A549 treated with GW870086 at 1 μM for 4 hours (cell line): ENCODE measurements at places on chromosomes 7 and 10. TPM values are rescaled to one million over a fixed set of nuclear protein-coding genes. Genes with fewer than 3 reads are reported as not detected.

CPXM2 gene
- total RNA-seq: not detected in 5 replicates

NUTM2B gene
- 0.16 to 0.69 TPM (median 0.34 TPM) in 5 replicates for total RNA-seq

GPAM gene
- total RNA-seq: 5.4 to 7.4 TPM (median 6.4 TPM) in 5 replicates

SEMA3D gene
- 0.03 to 0.09 TPM (median 0.08 TPM) in 4 of 5 replicates, not detected in the other for total RNA-seq

ZEB1 gene
- 5.0 to 9.4 TPM (median 8.0 TPM) in 5 replicates for total RNA-seq

TWIST1 gene
- total RNA-seq: 1.6 to 3.9 TPM (median 3.0 TPM) in 5 replicates

APBB1IP gene
- total RNA-seq: 5.7 to 6.8 TPM (median 6.5 TPM) in 5 replicates

RBP3 gene
- not detected in 5 replicates for total RNA-seq

CRYGN gene
- not detected in 5 replicates for total RNA-seq

HGF gene
- 0.03 to 0.07 TPM in 2 of 5 replicates, not detected in the others for total RNA-seq
